ENCODE measurements at places on chromosomes 16 and 17.

DNA sequence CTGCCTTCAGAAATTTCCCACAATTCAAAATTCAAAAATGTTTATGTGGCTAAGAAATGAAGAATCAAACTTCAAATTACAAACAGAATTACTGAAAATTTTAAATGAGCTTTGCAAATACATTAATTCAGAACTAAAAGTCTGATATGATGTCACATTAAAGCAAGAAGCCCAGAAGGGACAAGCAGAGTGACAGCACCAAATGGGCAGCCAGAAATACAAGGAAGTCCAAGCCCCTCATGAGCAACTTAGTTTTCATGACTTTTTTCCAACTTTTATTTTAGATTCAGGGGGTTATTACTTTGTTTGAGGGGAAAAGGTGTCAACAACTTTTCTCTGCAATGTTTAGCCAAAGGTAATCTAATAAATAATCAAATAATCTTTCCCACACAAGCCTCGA lies 21.5 kb downstream of the UBE2G1 start:
- DNase-seq: no peak

DNA sequence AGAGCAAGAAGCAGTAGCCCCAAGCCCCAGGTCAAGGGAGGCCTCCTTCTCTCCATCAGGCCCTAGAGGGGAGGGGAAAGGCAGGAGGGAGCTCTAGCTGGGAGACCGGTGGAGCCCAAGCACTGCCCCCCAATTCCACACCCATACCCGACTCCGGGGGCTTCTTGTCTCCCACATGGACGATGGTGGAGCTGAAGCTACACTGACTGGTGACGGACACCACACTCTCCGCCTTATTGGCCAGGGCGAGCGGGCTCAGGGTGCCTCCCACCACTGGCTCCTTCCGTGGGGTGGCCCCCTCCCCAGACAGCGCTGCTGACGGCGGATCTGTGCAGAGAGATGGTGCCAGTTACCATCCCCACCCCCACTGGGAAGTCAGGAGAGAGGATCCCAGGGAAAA lies 6.4 kb downstream of the PER1 start:
- DNase-seq: no peak

- no peak for DNase-seq
These were observed 193.1 kb upstream of the IRX6 start for GRCh38 chr16:55130911-55131310.

- no peak for DNase-seq
These were observed 59.3 kb downstream of the CREBBP start for GRCh38 chr16:3821184-3821583.

- no peak for DNase-seq
These were observed 23.7 kb downstream of the CACNG4 start for GRCh38 chr17:66988069-66988798.

GRCh38 chr17:58832514-58832913 lies 76.9 kb downstream of the PPM1E start:
- DNase-seq: no peak

GRCh38 chr17:70138291-70138865 lies 31.0 kb upstream of the KCNJ2 start:
- no peak for DNase-seq

GRCh38 chr17:79325709-79326430 lies 251.2 kb downstream of the ENGASE start:
- DNase-seq: no peak

- DNase-seq: no peak
These were observed 11.9 kb upstream of the DNASE1 start for GRCh38 chr16:3642397-3643094.

DNA sequence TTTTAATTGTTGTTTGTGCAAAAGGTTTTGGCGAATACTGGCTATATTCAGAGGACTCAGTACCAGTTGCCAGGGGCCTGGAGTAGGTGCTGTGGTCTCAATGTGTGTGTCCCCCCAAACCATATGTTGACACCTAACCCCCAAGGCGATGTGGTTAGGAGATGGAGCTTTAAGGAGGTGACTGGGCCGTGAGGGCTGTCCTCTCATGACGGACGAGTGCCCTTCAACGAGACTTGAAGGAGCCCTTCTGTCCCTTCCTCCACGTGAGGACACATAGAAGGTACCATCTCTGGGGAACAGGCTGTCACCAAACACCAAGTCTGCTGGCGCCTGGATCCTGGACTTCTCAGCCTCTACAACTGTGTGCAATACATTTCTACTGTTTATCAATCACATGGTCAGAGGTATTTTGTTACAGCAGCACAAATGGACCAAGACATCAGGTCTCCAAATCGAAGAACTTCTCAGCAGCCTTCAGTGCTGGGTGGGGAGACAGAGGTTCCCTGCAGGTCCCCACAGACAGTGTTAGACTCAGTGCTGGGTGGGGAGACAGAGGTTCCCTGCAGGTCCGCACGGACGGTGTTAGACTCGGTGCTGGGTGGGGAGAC lies 24.8 kb upstream of the METRNL start:
- DNase-seq: no peak

DNA sequence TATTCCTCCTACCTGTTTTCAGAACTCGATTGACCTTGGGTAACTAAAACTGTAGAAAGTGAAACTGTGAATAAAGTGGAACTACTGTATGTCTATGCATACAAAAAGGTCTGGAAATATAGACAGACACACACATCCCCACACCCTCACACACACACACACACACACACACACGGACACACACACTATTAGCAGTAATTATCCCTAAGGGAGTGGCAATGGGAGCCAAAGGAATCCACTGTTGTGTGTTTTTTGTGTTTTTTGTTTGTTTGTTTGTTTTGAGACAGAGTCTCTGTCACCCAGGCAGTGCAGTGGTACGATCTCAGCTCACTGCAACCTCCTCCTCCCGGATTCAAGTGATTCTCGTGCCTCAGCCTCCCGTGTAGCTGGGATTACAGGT lies 26.6 kb upstream of the SRCIN1 start:
- no peak for DNase-seq

GRCh38 chr17:58947411-58947810 lies 159.3 kb downstream of the TRIM37 start:
- DNase-seq: no peak

- no peak for DNase-seq
These were observed 3.3 kb upstream of the IRX5 start for GRCh38 chr16:54927125-54928015.

- no peak for DNase-seq
These were observed 543 bp downstream of the ARHGAP23 start for GRCh38 chr17:38428643-38429371.

GRCh38 chr16:4847774-4848587 lies 700 bp downstream of the UBN1 start:
- peak; percentile 17 for DNase-seq

DNA sequence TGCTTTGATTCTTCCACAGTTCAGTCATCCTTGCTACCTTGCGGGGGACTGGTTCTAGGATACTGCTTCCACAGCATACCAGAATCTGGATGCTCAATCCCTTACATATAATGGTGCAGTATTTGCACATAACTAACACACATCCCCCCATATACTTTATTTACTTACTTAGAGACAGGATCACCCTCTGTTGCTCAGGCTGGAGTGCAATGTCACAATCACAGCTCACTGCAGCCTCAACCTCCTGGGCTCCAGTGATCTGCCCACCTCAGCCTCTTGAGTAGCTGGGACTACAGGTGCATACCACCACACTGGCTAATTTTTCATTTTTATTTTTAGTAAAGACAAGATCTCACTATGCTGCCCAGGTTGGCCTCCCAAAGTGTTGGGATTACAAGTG lies 112.2 kb downstream of the GOSR1 start:
- no peak for DNase-seq

DNA sequence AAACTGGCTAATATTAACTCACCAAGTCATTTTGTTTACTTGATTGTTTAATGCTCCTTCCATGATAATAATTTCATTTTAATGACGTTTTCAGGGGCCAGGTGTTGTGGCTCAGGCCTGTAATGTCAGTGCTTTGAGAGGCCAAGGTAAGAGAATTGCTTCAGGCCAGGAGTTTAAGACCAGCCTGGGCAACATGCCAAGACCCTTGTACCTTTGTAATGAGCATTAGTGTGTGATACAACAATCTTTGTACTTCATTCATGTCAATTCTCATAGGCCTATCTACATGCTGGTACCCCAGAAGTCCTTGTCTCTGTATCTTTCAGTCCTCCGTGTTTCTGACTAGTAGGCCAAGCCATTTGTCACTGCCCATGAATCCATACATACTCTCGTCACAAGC lies 296.9 kb downstream of the ZFHX3 start:
- DNase-seq: no peak

DNA sequence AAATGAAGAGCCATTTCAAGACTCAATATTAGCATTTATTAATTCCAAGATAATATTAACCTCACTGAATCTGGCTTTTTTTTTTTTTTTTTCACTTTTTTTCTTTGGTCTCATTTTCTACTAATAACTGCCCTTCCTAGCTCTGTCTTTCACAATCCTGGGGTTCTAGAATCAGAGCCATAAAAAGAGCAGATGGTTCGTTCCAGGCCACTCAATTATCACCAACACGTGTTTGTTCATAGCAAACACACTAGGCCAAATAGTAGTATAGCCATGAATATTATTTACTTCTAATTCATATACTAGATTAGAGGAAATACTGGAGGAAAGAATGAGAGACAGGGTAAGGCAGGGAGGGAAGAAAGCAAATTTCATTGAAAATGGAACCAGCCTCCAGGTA lies 39.8 kb downstream of the TEX2 start:
- DNase-seq: no peak

DNA sequence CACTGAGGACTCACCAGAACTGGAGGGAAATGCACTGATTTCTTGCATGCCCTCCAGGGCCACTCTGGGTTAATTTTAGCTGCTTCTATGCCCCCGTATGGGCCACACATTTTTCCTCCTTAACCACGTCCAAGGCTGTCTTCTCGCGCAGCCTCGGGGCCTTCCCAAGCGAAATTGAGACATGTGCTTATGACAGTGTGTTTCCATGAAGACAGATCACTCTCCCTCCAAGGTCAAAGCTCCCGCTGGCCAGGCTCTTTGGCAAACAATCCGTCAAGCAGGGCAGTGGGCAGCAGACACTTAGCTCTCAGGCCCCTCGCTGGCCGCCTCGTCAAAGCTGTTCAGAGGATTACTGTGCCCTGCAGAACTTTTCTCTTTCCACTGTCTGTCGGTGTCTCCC lies 243.0 kb upstream of the N4BP1 start:
- no peak for DNase-seq

DNA sequence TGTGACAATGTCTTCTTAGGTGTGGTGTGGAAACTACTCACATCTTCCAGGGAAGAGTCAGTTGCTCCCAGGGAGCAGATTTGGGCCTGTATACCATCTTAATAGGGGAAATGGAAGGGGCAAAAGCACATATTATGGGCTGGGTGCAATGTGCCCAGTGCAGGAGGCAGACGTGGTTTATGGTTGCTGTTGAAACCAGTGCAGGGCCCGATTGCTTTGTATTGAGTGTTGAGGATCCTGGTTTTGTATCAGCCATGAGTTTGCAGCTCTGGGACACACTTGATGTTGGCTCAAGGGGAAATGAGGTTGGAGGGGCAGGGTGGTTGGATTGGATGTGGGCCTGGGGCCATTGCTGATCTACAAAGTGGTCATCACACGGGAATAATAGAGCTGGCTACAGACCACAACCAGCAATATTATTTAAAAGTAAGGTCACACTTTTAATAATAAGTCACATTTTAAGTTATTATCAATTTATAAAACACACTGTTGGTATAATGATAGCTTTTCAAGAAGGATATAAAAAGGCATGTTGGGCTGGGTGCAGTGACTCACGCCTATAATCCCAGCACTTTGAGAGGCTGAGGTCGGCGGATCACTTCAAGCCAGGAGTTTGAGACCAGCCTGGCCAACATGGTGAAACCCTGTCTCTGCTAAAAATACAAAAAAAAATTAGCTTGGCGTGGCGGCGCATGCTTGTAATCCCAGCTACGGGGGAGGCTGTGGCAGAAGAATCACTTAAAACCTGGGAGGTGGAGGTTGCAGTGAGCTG lies 302.4 kb downstream of the SEC14L1 start:
- DNase-seq: no peak

- DNase-seq: no peak
These were observed 263.3 kb upstream of the CDH5 start for GRCh38 chr16:66103211-66103610.

DNA sequence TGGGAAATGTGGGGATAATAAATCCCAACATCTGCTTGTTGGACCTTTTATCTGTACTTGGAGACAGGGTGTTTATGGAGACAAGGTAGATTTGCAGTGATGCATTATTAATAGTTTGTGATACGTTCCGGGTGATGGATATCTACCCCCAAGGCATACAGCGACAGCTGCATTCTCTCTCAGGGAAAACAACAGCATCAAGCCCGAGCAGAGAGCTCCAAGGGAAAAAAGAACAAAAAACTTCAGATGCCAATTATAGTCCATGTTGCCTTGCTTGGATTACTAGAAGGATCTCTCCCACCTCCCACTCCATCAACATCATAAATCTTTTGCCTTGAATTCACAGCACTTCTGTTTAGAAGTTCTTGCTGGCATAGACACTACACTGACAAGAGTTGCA lies 187.5 kb upstream of the CDH11 start:
- no peak for DNase-seq

- DNase-seq: no peak
These were observed 10.7 kb downstream of the DCTN5 start for GRCh38 chr16:23651943-23652468.

DNA sequence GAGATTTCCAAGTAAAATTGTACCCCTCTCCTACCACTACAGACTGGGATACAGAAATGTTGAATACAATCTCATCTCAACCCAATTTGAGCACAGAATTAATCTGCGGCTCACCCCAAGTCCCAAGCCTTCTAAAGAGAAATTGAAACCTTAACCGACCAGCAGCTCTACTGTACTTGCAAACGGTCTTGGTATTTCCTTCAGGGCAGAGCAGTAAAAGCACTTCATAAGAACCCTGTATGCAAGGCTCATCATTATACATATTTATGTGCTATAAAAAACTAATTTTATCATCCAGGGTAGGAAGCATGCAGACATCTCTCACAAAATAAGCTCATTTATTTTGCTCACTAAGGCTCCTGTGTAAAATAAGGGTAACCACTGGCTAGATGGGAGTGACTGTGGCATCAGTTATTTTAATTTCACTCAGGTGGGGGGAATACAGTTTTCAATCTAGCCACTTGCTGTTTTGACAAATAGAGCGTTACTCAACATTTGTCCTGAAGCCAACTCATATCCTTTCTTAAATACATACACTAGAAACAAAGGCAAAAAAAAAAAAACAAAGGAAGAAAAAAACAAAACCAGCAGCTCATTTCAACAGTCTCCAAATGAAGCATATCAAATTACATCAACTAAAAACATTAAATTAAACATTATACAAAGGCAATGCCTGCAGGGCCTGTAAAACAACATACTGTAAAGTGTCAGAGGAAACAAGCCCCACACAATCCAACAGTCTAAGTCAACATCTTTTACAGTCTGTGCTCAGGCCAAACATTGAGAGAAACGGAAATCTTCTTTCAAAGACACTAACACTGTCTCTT lies 65.0 kb downstream of the PARN start:
- no peak for DNase-seq

- no peak for DNase-seq
These were observed 11.8 kb upstream of the WSB1 start for GRCh38 chr17:27282054-27282551.

DNA sequence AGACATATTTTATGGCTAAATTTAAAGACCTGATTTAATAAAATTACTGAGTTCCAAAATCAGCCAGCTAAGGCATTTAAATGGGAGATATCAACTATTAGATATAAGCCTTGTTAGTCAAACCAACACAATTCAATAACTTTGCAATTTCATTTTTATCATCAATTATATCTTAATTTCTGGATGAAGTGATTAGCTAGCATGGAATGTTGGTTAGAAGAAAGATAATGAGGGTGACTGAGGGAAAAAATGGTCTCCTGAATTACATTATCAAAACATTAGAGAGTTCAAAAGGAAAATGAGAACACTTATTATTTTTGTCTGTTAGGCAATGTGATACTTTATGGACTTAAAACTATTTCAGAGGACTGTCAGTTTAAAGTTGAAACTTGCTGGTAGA lies 525.7 kb downstream of the CDH11 start:
- DNase-seq: no peak

Data from activated CD4-positive, alpha-beta T cell treated with anti-CD3 and anti-CD28 coated beads, Interleukin-2, amount 50 U/mL, for 24 hours (primary cell).